ENCODE measurements at places on chromosomes 1 and 21.
A peak's percentile ranks its signal among the peaks of the same experiment; 100 is the strongest.

DNA sequence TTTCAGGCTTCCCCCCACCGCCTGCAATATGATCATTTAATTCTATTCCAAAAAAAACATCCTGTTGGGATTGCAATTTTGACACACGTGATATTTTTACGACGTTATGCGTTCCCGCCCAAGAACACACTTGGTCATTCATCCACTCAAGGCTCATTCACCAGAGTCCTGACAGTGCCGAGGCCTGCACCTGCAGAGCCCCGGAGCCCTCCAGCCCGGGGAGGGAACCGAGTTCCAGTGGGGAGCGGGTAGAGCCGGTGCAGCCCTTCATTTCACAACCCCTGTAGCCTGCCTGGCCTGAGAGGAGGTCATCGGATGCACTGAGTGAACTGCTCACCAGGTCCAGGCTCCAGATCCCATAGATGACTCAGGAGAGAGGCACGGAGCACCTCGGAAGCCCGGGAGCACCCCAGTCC, 156.0 kb upstream of the BACE2 start:
- no peak for DNase-seq

- DNase-seq, result peak; percentile 83
Observed at GRCh38 chr1:234433563-234434285, 45.3 kb downstream of the TARBP1 start.

GRCh38 chr1:54520631-54521321, 27.3 kb upstream of the ACOT11 start:
- DNase-seq, result no peak

DNA sequence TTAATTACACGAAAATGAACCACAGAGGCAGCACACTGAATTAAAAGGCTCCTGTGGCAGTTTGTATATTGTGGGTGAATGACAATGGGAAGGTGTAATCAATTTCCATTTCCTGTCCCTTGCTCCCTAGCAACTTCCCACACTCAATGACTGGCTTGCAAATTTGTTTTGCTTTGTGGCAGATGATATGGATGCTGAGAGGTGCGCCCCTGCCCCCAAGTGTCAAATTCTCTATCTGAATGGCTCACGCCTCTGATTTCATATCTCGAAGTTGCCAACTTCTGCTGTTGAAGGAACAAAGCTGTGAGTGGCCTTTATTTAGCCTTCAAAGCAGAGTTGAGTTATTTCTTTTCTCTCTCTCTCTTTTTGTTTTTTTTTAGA, 86.0 kb downstream of the FOXD2 start:
- no peak for DNase-seq

DNA sequence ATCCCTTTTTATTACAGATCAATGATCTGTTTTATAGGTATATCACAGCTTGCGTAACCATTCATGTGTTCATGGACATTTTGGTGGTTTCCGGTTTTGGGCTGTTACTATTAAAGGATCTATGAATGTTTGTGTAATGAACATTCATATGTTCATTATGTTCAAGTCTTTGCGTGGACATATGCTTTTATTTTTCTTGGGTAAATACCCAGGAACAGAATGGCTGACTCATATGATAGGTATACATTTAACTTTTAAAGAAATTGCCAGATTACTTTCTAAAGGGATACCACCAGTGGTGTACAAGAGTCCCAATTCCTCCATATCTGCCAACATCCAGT, 73.7 kb downstream of the SPATA46 start:
- DNase-seq, result peak; percentile 33
